Activated T-cell treated with anti-CD3 and anti-CD28 coated beads, Interleukin-2, amount 50 U/mL, for 72 hours (primary cell): ENCODE measurements at places on chromosomes 6 and 20.
A peak's percentile ranks its signal among the peaks of the same experiment; 100 is the strongest.

DNA sequence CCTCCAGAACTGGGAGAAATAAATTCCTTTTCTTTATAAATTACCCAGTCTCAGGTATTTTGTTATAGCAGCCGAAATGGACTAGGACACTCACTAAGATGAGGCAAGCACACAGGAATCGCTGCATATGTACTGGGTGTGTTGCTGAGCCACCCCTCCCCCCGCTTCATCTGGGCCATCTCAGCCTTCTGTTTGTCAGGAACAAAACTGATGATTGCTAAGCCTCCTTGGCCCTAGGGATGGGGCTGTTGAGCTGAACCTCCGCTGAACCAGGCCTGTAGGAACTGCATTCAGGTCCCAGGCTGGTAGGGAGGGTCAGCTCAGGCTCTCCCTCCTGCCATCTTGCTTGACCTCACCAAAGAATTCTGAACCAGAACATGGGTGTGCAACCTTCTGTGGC lies 108.6 kb downstream of the MAP3K7 start:
- no peak for DNase-seq

- no peak for DNase-seq
Measured at GRCh38 chr6:133376743-133377142, 135.6 kb downstream of the EYA4 start.

GRCh38 chr20:33655164-33655563 lies 7.0 kb upstream of the C20orf144 start:
- no peak for DNase-seq

DNA sequence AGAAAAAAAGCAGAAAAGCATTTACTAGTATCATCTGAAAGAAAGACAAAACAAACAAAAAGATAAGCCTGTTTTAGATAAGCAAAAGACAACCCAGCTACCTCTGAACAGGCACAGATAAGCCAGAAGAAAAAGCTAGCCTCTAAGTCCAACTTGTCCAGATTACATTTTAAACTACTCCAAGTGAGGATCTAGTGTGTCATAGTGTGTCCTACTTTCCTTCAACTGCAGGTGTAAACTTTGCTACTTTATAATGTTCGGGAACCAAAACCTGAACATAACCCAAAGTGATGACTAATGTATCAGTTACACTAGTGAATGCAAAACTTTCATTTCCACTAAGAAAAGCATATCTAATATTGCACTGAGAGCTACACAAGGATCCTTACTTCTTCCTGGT lies 19.5 kb downstream of the ADNP start:
- no peak for DNase-seq

DNA sequence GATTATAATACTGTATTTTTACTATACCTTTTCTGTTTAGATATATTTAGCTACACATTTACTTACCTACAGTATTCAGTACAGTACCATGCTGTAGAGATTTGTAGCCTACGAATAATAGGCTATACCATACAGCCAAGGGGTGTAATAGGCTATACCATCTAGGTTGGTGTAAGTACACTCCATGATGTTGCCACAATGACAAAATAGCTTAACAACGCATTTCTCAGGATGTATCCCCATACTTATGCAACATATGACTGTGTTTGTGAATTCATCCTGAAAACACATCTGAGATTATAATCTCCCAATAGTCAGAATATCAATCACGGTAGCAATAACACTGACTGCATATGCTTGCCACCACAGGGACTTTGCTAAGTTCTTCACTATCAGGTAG lies 20.7 kb downstream of the B4GALT5 start:
- DNase-seq = no peak

DNA sequence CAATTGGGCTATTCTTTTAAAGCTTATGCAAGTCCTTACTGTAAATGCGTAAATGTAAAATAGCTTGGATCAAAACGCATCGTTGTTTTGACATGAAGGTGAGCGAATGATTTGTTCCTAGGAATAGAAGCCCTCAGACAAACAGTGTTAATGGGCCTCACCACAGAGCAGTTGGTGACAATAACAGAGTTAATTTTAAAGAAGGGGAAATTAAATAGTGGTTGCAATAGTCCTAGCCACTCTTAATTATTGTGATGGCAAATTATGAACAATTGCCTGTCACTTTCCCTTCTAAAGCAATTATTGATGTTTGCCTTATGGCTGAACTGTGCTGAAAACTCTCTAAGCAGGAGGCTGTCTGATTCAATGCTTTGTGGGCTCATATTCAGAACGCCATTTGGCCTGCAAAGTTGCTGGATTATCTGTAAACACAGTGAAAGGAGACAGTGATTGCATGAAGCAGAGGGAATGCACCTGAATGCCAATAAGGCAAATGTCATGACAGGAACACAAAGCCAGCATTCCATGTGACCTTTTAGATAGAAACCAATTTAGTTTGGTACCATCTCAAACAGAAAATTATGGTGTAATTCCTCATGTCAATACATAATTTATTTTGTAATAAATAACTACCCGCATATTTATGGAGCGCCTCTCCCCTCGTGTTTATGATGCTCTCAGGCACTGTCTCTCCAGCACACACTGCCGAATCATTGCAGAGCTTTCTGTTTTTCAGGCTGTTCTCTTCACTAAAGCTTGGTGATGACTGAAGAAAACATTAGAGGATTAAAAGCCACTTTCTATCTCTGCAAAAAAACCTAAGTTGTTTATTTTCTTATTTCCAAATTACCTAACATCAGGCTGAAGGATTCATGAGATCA lies 387.5 kb downstream of the HACE1 start:
- DNase-seq = no peak

GRCh38 chr20:56350842-56351241 lies 7.9 kb upstream of the FAM210B start:
- no peak for DNase-seq

DNA sequence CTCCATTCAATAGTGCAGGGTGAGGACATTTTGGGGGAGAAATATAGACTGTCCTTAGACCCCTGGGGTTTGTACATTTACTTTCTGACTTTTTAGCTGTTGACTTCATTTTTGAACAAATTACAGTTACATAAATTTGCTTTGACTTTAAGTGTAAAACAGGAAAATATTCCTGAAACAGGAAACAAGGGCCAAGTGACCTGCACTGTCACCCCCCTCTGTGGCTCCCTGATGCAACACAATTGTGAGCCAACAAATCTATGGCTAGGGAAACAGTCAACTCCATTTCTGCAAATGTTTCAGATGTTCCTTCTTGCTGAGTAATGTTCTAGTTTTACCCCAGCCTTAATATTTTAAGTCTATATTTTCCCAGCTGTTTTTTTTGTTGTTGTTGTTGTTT lies 39.8 kb downstream of the HLA-A start:
- no peak for DNase-seq

DNA sequence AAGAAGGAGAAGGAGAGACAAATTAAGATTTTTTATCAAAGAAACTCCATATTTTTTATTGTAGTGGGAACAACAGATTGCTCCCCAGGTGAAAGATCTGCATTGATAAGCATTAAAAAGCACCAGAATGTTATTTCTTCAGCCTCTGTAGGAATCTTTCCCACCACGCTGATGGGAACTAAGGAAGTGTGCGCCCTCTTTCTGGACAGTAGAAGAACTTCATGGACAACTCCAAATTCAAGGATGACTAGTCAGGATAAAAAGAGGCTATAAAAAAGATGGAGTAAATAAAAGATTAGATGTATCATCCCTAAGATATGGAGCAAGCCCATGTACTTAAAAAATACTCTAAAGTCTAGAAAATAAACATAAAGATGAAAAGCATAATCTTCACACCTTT lies 45.8 kb upstream of the PAK5 start:
- DNase-seq = no peak

GRCh38 chr6:125955973-125956372 lies 597 bp upstream of the HINT3 start:
- no peak for DNase-seq

DNA sequence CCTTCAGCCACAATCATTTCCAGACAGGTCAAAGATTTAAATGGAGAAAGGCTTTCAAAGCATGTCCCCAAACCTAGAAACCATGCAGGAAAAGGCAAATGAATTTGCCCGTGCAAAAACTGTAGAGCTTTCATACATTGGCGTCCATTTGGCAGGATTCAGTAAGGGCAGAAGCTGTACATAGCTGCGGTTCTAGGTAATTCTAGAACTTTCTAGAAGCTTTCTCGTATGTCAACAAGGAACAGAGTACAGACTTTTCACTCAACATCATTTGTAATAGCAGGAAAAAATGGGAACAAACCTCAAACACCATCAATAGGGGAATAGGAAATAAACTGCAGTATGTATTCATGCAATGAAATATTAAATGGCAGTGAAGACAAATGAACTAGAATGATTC lies 11.1 kb upstream of the MAPK13 start:
- no peak for DNase-seq

DNA sequence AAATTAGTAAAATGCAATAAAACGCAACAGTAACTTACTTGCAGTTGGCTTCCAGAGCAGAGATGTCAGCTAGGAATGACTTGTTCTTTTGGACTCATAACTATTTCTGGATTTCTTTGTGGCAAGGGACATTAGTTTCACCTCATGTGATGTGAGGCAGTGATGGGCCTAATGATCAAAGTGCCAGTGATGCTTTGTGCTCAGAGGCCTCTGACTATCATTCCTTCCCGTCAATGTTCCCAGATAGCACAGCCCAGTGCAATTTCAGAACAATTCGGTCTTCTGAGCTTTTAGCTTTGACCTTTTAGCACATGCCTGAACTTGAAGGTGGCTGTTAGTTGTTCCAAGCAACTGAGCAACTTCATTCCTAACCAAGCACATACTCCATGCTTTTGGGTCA lies 596.8 kb downstream of the TFAP2B start:
- DNase-seq = no peak

- no peak for DNase-seq
Measured at GRCh38 chr20:45495501-45495941, 19.9 kb downstream of the SPINT3 start.

DNA sequence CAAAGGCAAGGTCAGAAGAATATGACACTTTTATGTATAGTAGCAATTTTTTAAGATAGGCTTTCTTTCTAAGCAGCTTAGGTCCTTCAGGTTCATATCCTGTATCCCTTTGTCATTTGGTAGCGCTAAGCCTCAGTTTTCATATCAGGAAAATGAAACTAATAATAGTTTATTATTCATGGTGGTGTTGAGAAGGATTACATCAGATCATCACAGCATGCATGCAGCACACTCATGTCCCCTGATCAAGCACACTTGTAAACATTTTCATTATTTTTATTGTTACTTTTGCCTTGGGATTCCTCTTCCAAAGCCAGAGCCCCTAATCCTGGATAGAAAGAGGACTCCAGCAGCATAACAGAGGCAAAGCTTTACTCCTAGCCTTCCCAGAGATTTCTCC lies 70.2 kb upstream of the ADGRF1 start:
- DNase-seq = no peak

GRCh38 chr6:157867981-157868380 lies 44.9 kb downstream of the SNX9 start:
- no peak for DNase-seq

GRCh38 chr6:4632421-4632820 lies 143.8 kb upstream of the CDYL start:
- no peak for DNase-seq

- DNase-seq = no peak
Measured at GRCh38 chr20:14142171-14142570, 146.9 kb downstream of the MACROD2 start.

DNA sequence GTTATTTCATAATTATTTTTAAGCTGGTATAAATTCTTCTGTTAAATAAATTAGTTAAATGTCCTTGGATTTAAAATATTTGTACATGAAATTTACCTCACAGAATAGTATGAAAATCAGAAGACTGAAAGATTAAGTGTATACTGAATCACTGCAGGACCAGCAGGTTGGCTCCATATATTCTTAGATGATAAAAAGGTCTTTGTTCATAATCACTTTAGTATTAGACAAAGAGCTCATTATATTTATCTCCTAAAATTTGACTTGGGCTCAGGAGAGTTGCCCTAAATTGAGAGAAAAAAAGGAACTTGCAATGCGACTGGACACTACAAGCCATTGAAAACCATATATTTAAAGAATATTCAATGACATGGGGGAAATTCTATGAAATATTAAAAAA lies 766.4 kb upstream of the CITED2 start:
- DNase-seq = no peak

DNA sequence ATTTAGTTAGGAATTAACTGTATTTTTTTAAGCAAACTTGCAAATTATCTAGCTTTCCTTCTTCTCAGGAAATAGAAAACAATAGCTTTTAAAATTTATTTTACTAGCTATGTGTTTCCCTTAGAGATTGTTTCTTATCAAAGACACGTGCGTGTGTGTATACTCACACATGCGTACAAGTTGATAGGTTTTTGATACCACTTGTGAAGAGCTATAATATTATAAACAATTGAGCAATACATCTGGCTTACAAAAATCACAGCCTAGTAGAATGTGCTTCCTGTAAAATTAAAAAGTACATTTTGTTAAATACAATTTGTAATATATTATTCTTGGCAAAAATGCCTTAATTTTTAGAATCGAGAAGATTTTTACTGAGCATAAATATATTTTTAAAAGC lies 33.9 kb downstream of the COL12A1 start:
- DNase-seq = no peak

DNA sequence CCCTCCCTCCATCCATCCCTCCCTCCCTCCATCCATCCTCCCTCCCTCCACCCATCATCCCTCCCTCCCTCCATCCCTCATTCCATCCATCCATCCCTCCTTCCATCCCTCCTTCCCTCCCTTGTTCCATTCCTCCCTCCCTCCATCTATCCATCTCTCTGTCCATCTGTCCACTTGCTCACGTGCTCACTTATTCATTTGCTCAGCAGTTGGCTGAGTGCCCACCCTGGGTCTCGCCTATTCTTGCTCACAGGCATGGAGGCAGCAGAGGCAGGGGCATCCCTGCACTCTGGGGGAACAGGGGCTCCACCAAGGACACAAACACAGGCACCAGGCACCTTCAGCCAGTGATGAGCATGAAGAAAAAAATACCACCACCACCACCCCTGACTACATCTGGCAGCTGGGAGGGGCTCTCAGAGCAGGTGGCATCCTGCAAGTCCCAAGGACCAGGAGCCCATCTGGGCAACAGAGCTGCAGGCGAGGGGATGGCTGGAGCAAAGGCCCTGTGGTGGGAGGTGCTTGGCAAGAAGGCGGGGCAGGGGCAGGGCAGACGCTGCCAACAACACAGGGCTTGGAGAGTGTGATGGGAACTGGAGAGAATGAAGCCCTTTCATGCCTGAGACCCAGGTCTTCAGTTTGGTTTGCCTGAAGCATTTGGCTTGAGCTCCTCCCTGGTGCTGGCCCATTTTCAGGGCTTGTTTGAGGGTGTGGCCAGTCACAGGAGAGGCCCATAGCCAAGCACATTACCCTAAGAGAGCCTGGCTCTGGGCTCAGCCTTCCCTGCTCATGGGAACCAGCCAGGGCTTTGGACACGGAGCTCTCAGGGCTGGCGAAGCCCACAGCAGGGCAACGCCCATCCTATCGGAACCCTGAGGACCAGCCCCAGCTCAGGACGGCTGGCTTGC lies 40.2 kb upstream of the MRGBP start:
- DNase-seq = no peak

- no peak for DNase-seq
Measured at GRCh38 chr6:47151232-47151898, 109.2 kb upstream of the ADGRF1 start.

- DNase-seq = peak; percentile 17
Measured at GRCh38 chr6:70599187-70599586, 32.5 kb downstream of the SDHAF4 start.
